ENCODE measurements at places on chromosomes 7 and 10. TPM values are rescaled to one million over a fixed set of nuclear protein-coding genes. Genes with fewer than 3 reads are reported as not detected.

DNA sequence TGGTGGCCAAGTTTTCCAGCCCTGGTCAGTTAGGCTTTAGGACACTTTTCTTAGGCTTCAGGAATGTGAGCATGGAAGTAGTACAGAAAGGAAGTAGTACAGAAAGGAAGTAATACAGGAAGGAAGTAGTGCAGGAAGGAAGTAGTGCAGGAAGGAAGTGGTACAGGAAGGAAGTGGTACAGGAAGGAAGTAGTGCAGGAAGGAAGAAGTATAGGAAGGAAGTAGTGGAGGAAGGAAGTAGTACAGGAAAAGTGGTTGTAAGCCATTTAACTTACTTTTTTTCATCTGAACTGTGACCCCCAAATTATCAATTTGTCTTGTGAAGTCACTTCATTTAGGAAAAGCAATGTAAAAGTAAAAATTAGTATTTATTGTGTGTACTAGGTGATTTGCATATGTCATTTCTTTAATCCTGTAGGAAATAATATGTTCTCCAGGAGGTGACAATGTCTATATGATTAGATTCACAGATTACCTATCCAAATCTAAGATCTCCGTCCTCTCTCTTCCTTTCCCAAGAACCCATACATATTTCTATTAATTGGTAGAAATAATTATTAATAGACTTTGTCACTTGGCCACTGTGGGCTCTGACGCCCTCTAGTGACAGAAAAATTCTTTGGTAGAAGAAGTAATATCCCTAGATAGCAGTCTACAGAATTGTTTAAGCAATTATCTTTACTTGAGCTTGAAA lies 3.9 kb upstream of the FAS start:
- no peaks in the 10 kb centered on the region for H3K36me3 ChIP-seq
- no peak overlapping the region for H3K27ac ChIP-seq
- H3K4me3 ChIP-seq: no peak overlapping the region
- peak; percentile 67 for DNase-seq
- peaks cover 25% of the 10 kb centered on the region for H3K4me1 ChIP-seq

GRCh38 chr10:90890347-90890746 lies 18.6 kb downstream of the RPP30 start:
- H3K4me1 ChIP-seq: no peaks in the 10 kb centered on the region
- DNase-seq: no peak
- no peaks in the 10 kb centered on the region for H3K27me3 ChIP-seq
- H3K27ac ChIP-seq: no peak overlapping the region

MPP7 gene
- total RNA-seq: 4.6 TPM

- H3K27ac ChIP-seq: no peak overlapping the region
- DNase-seq: no peak
- H3K27me3 ChIP-seq: no peaks in the 10 kb centered on the region
- H3K36me3 ChIP-seq: no peaks in the 10 kb centered on the region
These were observed 75.9 kb downstream of the SH2D4B start for GRCh38 chr10:80613466-80614170.

DNA sequence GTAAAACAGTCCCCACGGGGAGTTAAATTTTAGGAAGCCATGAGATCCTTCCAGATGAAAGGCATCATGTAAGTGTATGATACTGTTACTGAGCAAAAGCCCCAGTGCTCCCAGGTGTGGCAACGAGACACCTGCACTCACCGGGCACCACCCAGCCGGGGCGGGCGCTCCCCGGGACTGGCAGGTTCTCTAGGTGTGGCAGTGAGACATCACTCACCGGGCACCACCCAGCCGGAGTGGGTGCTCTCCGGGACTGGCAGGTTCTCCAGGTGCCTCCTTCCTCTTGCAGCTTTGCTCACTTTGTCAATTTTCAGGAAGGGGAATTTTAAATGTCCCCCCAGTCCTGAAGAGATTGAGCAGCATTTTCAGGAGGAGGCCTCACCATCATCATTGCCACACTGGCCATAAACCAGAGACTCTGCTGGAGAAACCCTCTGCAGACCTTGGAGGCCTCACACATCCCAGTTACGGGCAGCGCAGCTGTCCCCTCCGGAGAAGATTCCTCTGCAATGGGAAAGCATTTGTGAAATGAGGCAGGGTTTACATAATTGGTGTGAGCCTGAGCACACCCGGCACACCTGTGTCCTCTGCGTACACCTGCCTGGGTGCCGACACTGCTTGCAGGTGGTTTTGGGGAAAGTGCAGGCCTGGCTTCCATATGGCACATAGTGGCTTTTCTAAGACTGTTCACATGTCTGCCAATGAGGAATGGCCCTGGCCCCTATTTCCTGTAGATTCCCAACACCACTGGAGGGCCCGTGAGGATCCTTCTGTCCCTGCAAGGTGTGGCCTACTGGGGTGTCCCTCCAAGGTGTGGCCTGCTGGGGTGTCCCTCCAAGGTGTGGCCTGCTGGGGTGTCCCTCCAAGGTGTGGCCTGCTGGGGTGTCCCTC lies 191.4 kb downstream of the EBF3 start:
- H3K36me3 ChIP-seq: no peaks in the 10 kb centered on the region
- H3K4me1 ChIP-seq: no peaks in the 10 kb centered on the region
- no peak overlapping the region for H3K27ac ChIP-seq
- no peak for DNase-seq

PLPP4 gene
- total RNA-seq: not detected

SLC13A1 gene
- not detected for total RNA-seq

DNA sequence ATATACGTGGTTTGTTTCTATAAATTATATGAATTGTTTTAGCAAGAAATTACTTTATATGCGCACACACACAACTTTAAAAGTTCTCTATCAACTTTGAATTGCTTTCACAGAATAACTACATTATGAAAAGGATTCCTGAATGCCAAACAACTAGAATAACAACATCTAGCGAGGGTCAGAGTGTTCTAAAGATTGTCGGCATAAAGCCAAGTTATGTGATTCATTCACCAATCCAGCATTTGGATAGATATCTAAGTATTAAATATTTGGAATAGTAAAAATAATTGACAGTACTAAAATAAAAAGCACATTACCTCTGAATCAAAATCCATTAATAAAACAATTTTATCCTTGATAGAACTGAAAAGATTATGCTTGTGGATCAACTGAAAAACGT lies 125.3 kb upstream of the AMPH start:
- no peaks in the 10 kb centered on the region for H3K4me1 ChIP-seq
- no peak overlapping the region for H3K4me3 ChIP-seq
- no peak for DNase-seq
- H3K27ac ChIP-seq: no peak overlapping the region

- no peak overlapping the region for H3K27ac ChIP-seq
- H3K4me3 ChIP-seq: no peak overlapping the region
- H3K36me3 ChIP-seq: no peaks in the 10 kb centered on the region
- H3K4me1 ChIP-seq: no peaks in the 10 kb centered on the region
These were observed 695.0 kb upstream of the NRP1 start for GRCh38 chr10:34029455-34029854.

GRCh38 chr10:72679838-72680241 lies 12.1 kb upstream of the MCU start:
- no peaks in the 10 kb centered on the region for H3K36me3 ChIP-seq
- H3K27me3 ChIP-seq: no peaks in the 10 kb centered on the region
- H3K27ac ChIP-seq: no peak overlapping the region
- no peaks in the 10 kb centered on the region for H3K4me1 ChIP-seq

DNA sequence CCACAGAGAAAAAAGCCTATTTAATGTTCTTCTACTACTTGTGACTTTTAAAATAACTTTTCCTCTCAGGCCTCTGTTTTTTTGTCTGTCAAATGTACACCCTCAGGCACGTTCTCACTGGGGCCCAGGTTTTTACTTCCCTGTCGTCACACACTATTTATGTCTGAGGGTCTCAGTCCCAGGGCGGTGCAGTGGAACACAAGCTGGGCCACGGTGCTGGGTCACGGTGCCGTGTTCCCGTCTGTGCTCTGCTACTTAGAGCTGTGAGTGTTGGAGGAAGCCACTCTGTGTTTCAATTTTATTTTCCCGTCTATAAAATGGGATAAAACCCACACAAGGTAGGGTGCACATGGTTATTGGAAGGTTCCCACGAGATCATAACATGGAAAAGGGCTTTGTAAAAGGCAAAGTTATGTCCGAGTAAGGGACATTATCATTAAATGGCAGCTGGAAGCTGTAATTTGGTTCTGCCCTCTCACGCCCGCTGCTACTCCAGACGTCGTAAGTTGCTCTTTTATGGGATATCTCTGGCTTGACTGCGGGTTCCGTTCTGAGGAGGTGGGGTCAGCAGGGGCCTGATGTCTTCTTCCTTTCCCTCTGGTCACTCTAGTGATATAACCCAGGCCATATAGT lies 25.2 kb downstream of the ZNF775 start:
- H3K4me3 ChIP-seq: peak overlapping the region; percentile 71
- H3K4me1 ChIP-seq: peaks cover 43% of the 10 kb centered on the region
- H3K27ac ChIP-seq: peak overlapping the region; percentile 99
- H3K27me3 ChIP-seq: no peaks in the 10 kb centered on the region
- no peak for DNase-seq
- peaks cover 17% of the 10 kb centered on the region for H3K36me3 ChIP-seq

VENTX gene
- total RNA-seq: 7.0 TPM

DNA sequence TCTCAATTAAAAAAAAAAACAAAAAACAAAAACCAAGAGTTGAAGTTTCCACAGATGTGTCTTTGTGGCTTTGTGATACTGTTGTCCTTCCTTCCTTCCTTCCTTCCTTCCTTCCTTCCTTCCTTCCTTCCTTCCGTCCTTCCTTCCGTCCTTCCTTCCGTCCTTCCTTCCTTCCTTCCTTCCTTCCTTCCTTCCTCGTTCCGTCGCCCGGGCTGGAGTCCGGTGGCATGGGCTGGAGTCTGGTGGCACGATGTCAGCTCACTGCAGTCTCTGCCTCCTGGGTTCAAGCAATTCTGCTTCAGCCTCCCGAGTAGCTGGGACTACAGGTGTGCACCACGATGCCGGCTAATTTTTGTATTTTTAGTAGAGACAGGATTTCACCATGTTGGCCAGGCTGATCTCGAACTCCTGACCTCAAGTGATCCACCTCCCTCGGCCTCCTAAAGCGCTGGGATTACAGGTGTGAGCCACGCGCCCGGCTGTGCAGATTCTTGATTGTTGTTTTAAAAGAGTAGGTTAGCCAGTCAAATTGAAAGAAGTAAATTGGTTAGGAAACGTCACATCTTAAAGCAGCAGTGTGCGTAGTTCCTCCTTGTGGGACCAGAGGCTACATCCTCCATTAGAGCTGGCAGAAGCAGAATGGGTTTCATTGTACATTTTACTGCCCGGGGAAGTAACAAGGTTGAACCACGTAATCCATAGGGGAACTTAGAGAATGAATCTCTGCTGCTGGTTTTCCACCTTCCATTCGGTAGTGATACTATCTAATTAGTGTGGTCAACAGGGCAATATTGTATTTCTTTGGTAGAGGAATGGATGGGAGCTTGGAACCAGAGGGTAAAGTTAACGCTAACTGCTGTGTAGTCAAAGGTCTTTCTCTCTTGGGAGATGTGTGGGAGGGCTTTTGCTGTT lies 20.6 kb downstream of the DNAJB6 start:
- no peak for DNase-seq
- no peak overlapping the region for H3K4me3 ChIP-seq
- H3K27me3 ChIP-seq: no peaks in the 10 kb centered on the region

GRCh38 chr7:64045301-64046040 lies at the start of gene ZNF727:
TSS of gene ZNF727 (plus strand) at chr7:64045434. CDS start at chr7:64045622, 188 bp downstream.
- H3K4me1 ChIP-seq: peaks cover 7% of the 10 kb centered on the region
- H3K27ac ChIP-seq: no peak within 1 kb of the TSS
- H3K4me3 ChIP-seq: peak within 1 kb of the TSS; percentile 15
- H3K27me3 ChIP-seq: no peaks in the 10 kb centered on the region
- peak; percentile 54 for DNase-seq
